Activated T-helper 9 cell treated with anti-CD3 and anti-CD28 coated beads, Interleukin-2, amount 50 U/mL, for 16 hours (primary cell): ENCODE measurements at places on chromosomes 3 and 15.

- DNase-seq, result no peak
These were observed 2.3 kb downstream of the GRIP2 start for GRCh38 chr3:14537590-14538450.

GRCh38 chr15:67152429-67152828 is 87.0 kb downstream of the SMAD3 start:
- no peak for DNase-seq

GRCh38 chr3:171977860-171978259 is 61.5 kb upstream of the FNDC3B start:
- DNase-seq, result no peak

- no peak for DNase-seq
These were observed 264 bp upstream of the CMTM6 start for GRCh38 chr3:32502946-32503286.

GRCh38 chr3:53056442-53056841 is 10.6 kb upstream of the SFMBT1 start:
- no peak for DNase-seq
